ENCODE measurements at places on chromosomes 7 and 10.
A peak's percentile ranks its signal among the peaks of the same experiment; 100 is the strongest.

DNA sequence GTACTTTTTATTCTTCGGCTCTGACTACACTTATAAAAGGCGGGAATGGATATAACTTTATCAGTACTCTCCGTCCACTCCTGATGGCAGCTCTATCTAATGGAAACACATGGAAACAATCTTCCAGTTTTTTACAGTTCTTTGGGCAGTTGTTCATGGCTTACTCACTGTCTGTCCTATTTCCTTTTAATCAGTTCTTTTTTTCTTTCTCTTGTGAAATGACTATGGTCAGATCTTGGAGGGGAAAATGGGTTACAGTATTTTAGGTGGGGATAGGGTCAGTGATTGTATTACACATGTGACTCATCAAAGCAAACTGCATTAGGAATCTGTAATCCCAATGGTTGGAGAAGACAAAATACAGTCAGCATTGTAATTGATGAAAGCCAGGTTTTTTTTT is 112.4 kb downstream of the BICC1 start:
- no peak for DNase-seq

DNA sequence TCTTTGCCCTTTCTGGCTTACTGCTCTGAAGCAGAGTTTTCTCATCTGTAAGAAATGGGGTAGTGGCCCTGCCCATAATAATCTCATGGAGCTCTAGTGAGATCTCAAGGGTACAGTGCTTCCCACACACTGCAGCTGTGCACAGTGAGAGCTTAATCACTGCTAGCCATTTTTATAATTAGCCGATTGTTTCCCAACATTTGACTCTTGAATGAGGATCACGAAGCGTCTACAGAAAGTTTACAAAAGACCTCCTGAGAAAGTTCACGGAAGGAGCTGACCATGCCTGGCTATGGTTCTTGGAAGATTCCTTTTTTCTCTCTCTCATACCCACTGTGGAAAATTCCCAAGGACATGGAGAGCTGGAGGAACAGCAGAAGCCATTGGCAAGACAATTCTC is 70.4 kb downstream of the FAM171A1 start:
- no peak for DNase-seq

- DNase-seq, result peak; percentile 40
Observed at GRCh38 chr7:26500749-26501352, 209.2 kb downstream of the SNX10 start.

DNA sequence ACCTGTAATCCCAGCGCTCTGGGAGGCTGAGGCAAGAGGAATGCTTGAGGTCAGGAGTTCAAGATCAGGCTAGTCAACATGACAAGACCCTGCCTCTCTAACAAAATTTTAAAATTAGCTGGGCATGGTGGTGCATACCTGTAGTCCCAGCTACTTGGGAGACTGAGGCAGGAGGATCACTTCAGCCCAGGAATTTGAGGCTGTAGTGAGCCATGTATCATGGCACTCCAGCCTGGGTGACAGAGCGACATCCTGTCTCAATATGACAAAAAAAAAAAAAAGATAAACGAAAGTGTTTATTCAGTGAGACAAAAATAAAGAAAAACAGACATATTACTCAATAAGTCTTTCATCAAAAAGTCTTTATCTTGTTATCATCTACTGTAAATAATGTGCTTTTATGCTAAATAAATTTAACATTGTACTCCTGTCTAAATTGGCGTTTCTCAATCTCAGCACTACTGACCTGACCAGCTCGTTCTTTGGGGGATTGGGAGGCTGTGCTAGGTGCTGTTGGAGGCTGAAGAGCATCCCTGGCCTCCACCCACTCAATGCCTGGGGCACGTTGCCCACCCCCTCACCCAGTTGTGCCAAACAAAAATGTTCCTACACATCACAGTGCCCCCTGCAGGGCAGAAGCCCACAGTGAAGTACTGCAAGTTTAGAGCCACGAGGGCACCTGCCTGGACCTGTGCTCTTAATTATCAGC is 57.7 kb downstream of the NCAPG2 start:
- peak; percentile 5 for DNase-seq

- DNase-seq, result no peak
Observed at GRCh38 chr10:109467551-109467950, 455.8 kb downstream of the XPNPEP1 start.
